ENCODE measurements at places on chromosomes 16 and 17.

DNA sequence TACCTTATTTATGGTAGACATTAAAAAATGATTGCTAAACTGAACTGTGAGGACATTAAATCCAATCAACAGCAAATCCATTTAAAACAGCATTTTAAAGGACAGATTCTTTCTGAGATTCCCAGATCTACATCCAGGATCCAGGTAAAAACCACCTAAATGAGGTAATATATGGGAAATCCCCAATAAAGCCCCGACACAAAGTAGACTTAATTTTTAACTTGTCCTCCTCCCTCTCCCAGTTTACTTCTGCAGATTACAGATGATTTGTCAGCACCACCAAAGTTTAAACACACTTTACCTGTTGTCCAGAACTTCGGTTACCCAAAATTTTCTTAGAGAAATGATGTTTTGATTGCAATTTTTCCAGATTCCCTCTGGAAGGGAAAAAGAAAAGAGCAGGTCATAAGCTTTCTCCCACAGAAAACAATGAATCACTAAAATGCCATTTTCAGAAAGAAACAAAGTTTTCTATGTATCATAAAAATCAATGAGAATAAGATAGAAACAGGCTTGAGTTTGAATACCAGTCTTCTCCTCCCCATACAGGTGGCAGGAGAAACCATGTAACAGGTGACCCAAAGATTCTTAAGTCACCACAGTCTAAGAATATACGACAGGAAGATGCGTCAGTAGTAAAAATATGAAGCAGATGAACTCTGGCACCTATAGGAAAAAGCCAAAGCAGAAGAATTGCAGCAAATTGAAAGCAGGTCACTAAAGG lies 22.8 kb downstream of the GJC1 start:
- no peak for DNase-seq

- DNase-seq = no peak
These were observed 55.2 kb upstream of the FOXF1 start for GRCh38 chr16:86455116-86455515.

DNA sequence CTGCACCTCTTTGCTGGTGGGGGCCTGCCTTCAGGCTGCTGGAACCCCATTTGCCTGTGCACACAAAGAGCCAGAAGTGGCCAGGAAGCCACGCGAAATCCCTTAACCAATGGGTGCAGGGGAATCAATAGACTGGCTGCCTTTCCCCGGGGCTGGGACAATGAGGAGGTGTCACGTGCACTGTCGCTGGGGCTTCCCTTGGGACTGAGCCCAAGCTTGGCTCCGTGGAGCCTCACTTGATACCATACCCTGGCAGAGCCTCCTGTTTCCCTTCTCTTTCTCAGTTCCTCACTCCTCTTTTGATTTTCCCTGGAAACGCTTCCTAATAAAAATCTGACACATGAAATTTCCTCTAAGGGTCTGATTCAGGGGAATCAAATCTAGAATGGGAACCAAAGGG lies 38.8 kb upstream of the C16orf82 start:
- DNase-seq = no peak

DNA sequence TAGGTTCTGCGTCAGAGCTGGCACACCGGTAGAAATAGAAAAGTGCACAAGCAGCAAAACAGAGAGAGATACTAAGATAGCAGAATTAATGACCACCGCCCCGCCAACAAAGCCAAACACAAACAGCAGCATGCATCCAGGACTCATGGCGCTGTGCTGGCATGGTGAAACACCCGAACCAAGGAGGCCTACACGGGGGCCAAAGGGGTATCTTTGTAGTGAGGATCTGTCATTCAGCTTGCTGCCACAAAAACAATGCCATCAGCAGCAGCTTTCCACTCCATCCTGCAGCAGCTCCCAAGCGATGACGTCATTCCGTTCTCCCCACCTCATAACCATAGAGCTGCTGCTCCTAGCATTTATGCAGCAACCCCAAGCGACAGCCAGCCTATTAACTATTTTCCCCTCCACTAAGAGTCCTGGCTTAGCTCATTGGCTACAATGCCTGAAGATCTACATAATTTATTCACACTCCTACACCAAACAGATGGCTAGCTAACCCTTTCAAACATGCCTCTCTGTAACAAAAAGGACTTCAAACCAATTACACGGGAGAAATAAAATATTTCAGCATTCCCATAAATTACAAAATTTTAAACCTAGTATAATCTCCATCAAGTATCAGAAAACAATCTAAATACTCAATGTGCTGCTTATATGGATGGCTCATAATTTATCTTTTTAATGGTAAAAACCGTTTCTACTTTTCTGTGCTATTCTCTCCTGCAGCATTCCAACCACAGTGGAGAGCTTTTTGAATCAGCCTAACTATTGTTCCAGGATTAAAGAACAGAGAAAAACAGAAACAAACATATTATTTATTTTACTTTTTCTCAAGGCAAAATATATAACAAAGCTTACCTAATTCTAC lies 73.9 kb downstream of the SPAG9 start:
- peak; percentile 96 for DNase-seq

- DNase-seq = no peak
These were observed 19.7 kb upstream of the INTS2 start for GRCh38 chr17:61947367-61948078.

DNA sequence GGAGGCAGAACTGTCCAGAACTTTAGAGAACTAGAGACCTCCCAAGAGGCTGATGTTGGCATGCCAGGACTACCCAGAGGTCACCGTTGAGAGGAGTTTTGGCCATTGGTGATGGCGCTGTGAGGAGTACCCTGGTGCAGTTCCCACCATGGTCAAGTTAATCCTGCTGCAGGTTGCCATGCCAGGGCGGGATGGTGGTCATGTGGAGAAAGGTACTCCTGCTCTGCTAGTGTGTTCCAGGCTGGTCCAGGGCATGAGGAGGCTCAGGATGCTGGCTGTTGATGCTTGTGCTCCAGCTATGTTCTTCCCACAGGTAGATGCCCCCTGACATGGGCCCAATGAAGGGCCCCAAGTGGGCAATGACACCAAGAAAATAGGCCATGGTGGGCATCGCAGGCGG lies 4.1 kb upstream of the PHF12 start:
- no peak for DNase-seq

DNA sequence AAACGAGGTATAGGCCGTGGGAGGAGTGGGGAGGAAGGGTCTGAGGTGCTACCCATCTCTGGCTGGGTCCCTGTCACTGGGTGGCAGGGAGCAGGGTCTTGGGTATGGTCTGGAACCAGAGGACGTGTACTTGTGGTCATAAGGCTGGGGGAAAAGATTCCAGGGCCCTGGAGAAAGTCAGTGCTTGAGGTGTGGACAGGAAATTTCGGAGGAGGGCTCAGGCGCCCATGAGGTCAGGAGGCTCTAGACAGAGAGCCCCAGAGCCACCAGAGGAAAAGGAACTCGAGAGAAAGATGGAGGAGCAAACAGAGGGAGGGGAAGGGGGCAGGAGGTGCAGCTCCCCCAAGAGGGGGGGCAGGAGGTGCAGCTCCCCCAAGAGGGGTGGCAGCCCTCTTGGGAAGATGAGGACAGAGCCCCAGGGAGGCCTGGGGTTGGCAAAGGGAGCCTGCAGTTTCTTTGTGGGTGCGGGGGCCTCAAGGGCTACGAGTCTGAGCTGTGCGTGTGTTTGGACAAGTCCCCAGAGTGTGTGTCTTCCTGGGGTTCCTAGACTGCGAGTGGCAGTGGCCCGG lies 683 bp upstream of the SLC7A6 start:
- DNase-seq = no peak

DNA sequence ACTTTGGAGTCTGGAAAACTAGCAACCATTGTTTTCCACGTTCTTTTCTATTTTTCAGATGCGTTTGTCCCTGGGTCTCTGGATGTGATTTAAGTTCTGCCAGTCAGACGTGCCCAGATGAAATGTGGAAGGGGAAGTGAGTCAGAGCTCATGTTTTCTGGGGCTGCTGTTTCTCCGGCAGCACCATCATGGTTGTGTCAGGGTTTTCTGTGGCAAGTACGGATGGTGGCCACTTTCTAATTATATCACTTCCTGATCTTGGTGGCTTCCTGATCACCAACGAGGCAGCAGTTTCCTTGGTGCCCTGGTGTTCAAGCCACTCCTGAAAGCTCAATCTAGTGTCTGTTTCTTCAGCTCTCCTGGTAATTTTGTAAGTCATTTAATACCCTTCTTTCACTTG lies 31.4 kb upstream of the PMFBP1 start:
- DNase-seq = no peak

GRCh38 chr16:46745617-46746016 lies 2.5 kb downstream of the MYLK3 start:
- no peak for DNase-seq

DNA sequence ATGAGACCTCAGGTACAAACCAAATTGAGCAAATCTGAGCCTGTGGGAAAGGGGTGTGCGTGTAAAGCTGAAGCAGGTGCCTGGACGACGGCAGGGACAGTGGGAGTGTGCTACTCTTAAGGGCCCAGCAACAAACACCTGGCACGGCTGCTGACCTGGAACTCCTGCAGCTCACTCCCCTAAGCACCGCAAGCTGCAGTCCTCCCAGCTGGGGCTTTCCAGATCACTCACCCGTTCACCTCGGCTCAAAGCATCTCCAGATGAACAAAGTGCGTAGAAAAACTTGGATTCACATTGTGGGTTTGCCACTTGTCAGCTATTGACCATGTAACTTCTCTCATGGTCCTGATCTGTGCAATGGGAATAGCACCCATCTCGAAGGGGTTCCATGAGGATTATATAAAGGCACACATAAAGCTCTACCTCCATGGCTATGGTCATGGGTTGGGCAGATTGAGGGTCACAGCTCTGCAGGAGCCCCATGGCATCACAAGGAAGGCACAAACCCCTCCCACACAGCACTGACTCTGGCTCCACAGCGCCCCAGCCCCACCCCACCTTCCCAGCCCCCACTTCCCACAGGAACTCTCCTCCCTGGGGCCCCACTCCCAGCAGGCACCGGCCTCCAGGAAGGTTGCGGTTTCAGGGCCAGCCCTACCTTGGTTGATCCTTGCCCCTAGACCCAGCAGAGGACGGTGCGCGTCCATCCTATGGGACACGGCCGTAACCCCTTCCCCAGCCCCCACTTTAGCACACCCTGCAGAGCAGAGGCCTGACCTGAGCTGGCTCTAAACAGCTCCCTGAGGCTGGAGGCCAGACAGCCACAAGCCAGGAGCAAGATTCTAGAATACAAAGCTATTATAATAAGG lies 21.9 kb downstream of the ST3GAL2 start:
- DNase-seq = no peak

GRCh38 chr17:13429201-13429600 lies 172.5 kb downstream of the HS3ST3A1 start:
- DNase-seq = no peak

GRCh38 chr16:20410121-20410723 lies 888 bp downstream of the ACSM5 start:
- DNase-seq = no peak
